MCF 10A (cell line): ENCODE measurements at places on chromosomes 5 and 9. TPM values are rescaled to one million over a fixed set of nuclear protein-coding genes. Genes with fewer than 3 reads are reported as not detected.

DNA sequence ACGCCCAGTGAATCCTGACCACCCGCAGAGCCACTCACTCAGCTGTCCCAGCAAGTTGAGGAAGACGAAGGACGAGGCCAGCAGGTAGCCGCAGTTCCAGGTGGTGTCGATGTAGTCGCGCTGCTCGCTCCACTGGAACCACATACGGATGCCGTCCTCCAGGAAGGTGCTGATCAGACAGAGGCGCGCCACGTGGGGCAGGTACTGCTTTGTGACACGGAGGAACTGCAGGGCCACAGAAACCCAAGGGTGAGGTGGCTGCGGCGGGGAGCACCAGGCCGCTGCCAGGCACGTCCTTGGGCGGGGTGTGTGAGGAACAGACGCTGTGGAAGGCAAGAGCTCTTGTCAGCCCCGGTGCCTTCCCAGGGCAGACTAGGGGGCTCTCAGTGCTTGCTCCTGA is 8.6 kb downstream of the SURF4 start:
- no peak for DNase-seq

- no peak for DNase-seq
Measured at GRCh38 chr9:88344013-88344412, 44.2 kb upstream of the SPIN1 start.

NRARP gene
- 1.4 and 2.2 TPM in 2 replicates for total RNA-seq

- DNase-seq = no peak
Measured at GRCh38 chr9:131697908-131698617, 41.8 kb downstream of the RAPGEF1 start.

SLC6A3 gene
- not detected in 2 replicates for total RNA-seq

SLC25A48 gene
- total RNA-seq = not detected in 2 replicates
